ENCODE measurements at places on chromosomes 1 and 21.
A peak's percentile ranks its signal among the peaks of the same experiment; 100 is the strongest.

DNA sequence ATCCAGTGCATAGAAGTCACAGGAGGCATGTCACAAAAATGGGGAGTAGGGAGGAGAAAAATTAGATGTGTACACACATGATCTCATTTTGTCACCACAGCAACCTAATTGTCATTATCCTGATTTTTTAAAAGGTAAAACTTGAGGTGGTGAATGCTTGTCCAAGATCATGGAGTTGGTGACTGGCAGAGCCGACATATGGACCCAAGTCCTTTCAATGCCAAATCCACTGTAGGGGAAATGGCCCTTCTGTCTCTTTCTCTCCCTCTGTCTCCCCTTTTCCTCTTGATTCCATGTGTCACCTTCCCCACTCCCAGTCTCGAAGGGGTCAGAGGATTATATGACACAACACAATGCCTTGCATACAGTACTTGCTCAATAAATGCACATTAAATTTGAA lies 65.7 kb upstream of the JUN start:
- DNase-seq = no peak

GRCh38 chr1:208141610-208142192 lies 102.5 kb downstream of the PLXNA2 start:
- no peak for DNase-seq

- DNase-seq = no peak
These were observed 14.2 kb upstream of the EFNA1 start for GRCh38 chr1:155113450-155113980.

DNA sequence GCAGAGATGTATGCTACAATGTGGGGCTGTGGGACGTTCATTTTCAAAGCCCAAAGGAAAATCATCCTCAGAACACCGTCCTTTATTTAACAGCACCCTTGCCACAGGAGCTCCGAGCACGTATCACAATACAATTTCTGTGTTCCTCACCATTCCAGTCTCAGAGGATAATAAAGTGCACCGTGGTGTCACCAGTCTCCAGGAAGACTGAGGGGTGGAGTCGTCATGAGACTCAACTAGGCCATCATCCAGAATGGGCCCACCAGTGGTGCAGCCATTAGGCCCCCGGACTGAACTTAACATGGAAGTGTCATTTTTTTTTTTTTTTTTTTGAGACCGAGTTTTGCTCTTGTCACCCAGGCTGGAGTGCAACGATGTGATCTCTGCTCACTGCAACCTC lies 17.2 kb downstream of the SEC16B start:
- DNase-seq = no peak

GRCh38 chr1:27952147-27952546 lies 7.6 kb upstream of the XKR8 start:
- no peak for DNase-seq

DNA sequence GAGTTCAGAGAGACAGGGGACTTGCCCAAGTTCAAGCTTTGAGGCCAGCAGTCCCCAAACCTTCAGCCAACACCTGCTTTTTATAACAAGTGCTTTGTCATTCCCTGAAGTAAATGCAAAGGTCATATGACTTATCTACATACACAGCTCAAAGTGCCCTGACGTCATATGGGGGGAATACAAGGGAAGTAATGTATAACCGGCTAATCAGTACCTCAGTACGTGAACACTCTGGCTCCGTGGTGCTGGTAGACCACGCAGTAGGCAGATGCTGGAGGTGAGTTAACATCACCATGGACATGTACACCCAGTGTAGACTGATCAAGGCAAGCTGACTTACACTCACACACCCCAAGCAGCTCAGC lies 60.0 kb downstream of the BACE2 start:
- no peak for DNase-seq

GRCh38 chr1:165842023-165842670 lies 14.7 kb downstream of the UCK2 start:
- DNase-seq = no peak

DNA sequence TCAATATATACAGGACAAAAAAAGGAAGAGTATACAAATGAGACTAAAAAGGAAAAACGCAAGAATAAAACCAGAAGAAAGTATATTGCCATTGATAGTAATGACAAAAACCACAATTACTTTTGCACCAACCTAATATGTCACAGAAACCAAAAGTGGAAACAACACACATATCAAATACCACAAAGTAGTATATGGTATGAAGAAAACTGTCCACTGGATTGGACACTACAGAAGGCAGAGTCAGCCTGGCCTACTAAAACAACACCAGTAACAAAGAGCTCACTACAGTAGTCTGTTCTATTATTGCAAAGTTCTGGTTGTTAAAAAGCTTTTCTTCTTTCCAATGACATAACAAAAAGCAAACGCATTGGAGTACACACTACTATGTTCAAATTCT lies 17.7 kb downstream of the TESK2 start:
- no peak for DNase-seq

DNA sequence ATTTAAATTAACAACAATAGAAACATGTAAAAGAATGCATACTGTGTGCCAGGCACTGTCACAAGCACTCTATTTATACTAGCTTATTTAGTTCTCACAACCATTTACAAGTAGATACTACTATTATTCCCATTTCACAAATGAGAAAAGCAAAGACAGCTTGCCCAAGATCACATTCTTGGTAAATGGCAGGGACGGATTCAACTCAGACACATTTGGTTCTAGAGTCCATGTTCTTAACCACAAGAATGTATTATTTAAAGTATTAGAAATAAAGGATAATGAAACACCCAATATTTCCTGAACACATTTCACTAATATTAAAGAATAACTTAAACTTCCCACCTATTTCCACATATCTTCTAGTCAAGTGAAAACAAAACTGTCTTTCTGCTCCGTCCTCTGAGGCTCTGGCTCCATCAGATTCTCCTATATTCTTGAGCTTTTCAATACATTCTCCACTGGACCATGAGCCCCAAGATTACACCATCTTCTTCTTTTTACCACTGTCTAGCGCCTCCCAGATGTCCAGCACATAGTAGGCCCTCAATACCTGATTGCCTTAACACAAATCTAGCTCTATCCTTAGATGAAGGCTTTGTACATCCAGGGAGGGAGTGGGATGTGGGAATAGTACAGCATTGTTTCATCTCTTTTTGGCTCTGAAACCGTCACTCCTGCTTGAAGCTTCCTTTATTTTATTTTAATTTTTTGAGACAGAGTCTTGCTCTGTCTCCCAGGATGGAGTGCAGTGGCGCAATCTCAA lies 29.3 kb downstream of the SOD1 start:
- DNase-seq = no peak

DNA sequence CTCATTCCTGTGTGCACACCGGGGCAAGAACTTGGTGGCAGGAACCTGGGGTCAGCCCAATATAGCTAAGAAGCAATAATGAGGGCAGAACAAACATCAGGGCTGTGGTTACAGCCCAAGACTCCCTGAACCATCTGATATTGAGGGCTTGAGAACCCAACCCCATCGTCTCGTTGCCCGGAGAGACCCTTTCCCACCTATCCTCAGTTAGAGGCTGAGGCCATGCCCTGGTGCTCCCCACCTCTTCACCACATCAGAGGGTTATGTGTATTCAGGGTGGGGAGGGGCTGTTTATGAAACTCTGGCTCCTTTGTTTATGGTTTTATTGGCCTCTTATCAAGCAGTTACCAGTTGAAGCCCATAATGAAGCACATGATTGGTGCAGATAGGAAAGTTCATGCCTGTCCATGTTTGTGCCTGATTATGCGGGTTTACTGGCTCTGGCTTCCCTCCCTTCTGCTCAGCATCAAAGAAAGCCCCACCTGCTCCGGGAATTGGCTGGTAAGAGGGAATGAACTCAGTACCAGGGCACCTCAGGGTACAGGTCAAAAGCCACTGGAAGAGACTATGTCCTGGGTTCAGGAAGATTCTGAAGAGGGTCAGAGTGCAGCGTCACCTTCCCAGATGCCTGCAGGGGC lies 14.5 kb downstream of the NUAK2 start:
- no peak for DNase-seq

GRCh38 chr1:217402301-217402700 lies 228.6 kb downstream of the GPATCH2 start:
- DNase-seq = no peak

GRCh38 chr1:244283772-244284171 lies 167.9 kb downstream of the ADSS2 start:
- no peak for DNase-seq

- DNase-seq = peak; percentile 24
These were observed 4.7 kb upstream of the CAPZB start for GRCh38 chr1:19489996-19490395.

- peak; percentile 96 for DNase-seq
These were observed 150.0 kb downstream of the TOMM20 start for GRCh38 chr1:234978397-234979295.

GRCh38 chr1:3578433-3578805 lies 32.9 kb downstream of the MEGF6 start:
- no peak for DNase-seq

GRCh38 chr1:91386109-91386508 lies 18.5 kb downstream of the HFM1 start:
- DNase-seq = no peak

DNA sequence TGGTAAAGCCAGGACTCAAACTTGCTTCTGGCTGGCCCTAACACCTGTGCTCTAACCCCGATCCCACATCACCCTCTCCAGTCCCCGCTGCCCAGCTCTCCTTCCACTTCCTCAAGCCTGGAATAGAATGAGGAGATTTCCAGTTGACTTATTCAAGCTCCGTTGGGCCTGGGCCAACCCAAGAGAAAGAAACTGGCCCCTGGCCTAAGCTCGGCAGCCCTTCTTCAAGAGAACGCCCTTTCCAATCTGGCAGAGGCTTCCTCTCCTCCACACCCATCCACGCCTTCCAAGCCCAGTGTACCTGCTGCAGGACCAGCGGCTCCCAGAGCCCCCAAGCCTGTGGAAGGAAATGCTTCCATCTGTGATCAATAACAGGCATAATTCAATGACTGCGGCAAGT lies 51.9 kb downstream of the LRRN2 start:
- no peak for DNase-seq

GRCh38 chr1:212610575-212610967 lies 2.0 kb downstream of the ATF3 start:
- no peak for DNase-seq

- DNase-seq = no peak
These were observed 70.7 kb upstream of the FMO3 start for GRCh38 chr1:171019971-171020370.

DNA sequence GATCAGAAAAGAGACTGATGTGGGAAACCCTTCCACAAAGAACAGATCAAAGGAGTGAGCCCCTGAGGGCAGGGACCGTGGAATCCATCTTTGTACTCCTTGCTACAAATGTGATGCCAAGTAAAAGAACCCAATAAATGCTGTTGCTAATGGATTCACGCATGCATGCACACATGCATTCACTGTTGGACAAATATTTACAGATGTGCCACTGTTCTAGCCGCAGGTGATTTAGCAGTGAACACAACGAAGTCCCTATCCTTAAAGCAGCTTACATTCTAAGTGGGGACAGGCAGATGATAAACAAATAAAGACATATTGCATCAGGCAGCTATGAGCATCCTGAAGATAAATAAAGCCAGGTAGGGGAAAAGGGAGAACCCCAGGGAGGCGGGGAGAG lies 67.8 kb downstream of the ITPKB start:
- no peak for DNase-seq

GRCh38 chr1:221630236-221630635 lies 111.7 kb downstream of the DUSP10 start:
- no peak for DNase-seq

GRCh38 chr1:10685808-10686403 lies 110.5 kb downstream of the CASZ1 start:
- no peak for DNase-seq

DNA sequence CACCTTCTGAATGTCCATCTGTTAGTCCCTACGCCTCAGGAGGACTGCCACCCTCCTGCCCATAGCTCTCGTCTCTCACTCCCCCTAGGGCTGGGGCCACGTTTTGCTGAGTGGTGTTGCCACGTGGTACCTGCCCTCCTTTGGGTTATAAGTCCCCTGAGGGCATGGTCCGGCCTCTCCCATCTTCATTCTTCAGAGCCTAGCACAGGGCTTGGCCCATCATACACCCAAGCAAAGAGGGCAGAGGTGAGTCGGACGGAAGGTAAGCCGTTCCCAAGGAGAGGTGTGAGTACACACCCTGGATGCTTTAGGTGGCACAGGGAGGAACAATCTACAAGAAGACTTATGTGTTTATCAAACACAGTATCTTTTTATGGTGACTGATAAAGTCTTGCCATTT lies 10.9 kb downstream of the PADI2 start:
- no peak for DNase-seq
